A549 treated with CpdA at 1 μM for 4 hours (cell line): ENCODE measurements at places on chromosomes 4 and X. TPM values are rescaled to one million over a fixed set of nuclear protein-coding genes. Genes with fewer than 3 reads are reported as not detected.

Gene LRAT
- total RNA-seq: not detected in 5 replicates

Gene GLUD2
- total RNA-seq: 1.7 to 2.9 TPM (median 2.5 TPM) in 5 replicates

Gene FAM156A
- 13.2 to 17.6 TPM (median 13.7 TPM) in 5 replicates for total RNA-seq

Gene TRPC5OS
- not detected in 5 replicates for total RNA-seq

Gene RAB40AL
- 0.09 to 0.26 TPM in 2 of 5 replicates, not detected in the others for total RNA-seq

Gene FAM133A
- 0.63 to 0.86 TPM (median 0.85 TPM) in 5 replicates for total RNA-seq

Gene SMIM10L2A
- 0.10 to 0.30 TPM (median 0.17 TPM) in 5 replicates for total RNA-seq

Gene PDCL2
- not detected in 5 replicates for total RNA-seq

Gene GCNA
- 0.76 to 1.7 TPM (median 1.2 TPM) in 5 replicates for total RNA-seq

Gene PNMA6A
- 3.1 to 5.0 TPM (median 4.8 TPM) in 5 replicates for total RNA-seq

Gene USP27X
- 3.1 to 5.4 TPM (median 4.3 TPM) in 5 replicates for total RNA-seq

Gene ZNF732
- total RNA-seq: not detected in 5 replicates

Gene UGT2B15
- total RNA-seq: 0.07 to 0.14 TPM (median 0.13 TPM) in 4 of 5 replicates, not detected in the other

Gene NUP62CL
- total RNA-seq: 13.4 to 20.1 TPM (median 16.1 TPM) in 5 replicates

Gene SLC6A14
- not detected in 5 replicates for total RNA-seq

Gene TMSB15A
- 0.55 to 0.66 TPM (median 0.61 TPM) in 5 replicates for total RNA-seq

Gene KCTD8
- total RNA-seq: not detected in 5 replicates

Gene RHOXF1
- not detected in 5 replicates for total RNA-seq

Gene GUF1
- 8.4 to 10.7 TPM (median 8.6 TPM) in 5 replicates for total RNA-seq

Gene DGAT2L6
- not detected in 5 replicates for total RNA-seq
